ENCODE measurements at places on chromosomes 5 and 9.

DNA sequence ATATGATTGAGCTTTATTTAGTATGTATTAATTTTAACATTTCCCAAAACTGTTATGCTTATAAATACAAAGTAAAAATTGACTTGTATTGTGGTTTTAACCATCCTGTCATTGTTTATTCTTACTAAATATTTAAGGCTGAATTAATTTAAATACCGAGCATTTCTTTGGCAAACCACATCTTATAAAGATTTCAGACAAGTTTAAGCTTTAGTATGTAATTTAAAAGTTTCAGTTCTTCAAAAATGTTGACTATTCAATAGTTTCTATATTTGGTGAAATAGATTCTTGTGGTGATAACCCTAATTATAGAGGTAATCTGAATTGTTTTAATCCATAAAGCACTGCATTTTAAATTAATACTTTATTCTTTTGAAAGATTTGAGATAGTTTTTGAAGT is 65.5 kb downstream of the CCNH start:
- DNase-seq, result no peak

DNA sequence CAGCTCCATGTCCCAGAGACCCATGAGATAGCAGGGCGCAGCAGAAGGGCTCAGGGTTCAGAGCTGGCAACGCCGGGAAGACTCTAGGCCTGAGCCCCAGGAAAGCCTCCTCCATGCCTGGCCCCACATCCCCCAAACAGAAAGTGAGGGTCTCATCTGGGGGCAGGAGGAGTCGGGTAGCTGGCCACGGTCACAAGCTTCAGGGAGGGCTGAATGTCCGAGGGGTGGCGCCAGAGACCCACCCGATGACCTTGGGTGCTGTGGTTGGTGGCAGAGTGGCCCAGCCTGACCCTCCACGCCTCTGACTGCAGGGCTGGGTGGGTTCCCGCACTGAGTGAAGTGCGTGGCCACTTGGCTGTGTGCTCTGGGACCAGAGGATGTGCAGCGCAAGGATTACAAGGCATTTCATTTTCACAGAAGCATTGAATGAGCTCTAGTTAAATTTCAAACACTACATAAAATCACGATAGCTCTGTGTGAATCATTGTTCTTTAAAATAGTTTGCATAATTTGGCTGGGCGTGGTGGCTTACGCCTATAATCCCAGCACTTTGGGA is 3.0 kb downstream of the C8G start:
- peak; percentile 31 for DNase-seq

DNA sequence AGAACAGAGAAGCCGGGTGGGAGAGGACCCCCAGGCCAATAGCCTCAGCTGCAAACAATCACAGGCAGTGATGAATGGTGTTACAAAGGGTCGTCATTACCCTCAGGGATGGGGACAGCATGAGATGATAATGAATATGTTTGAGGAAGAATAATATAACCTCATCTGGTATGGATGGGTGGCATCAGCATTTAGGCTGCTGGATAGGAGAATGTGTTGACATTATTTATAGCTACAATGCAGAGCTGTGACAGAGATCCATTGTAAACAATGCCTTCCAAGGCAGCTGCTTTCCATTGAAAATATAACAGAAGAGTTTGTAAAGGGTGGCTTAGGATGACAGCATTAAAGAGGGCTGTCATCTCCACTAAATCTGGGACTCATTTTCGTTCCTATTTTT is 365.5 kb downstream of the KCNN2 start:
- DNase-seq, result no peak

- DNase-seq, result no peak
These were observed 68.7 kb upstream of the SLC1A3 start for GRCh38 chr5:36537724-36538123.

GRCh38 chr5:171475596-171475995 is 56.1 kb downstream of the FGF18 start:
- DNase-seq, result no peak

DNA sequence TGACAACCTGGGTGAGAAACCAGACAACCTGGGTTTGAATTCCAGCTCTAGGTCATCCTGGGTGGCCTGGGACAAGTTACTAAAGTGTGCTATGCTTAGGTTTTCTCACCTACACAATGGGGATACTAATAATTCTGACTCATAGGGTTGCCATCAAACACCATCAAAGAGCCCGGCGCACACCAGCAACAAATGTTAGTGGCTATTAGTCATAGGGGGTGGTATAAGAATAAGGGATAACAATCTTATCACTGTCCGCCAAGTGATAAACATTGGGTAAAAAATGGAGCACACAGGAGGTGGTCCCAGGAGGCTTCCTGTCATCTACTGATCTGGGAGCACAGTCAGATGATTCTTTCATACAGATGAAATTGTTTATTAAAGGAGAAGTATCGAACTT is 61.4 kb upstream of the AFAP1L1 start:
- DNase-seq, result no peak
